ENCODE measurements at places on chromosomes 11 and 22. TPM values are rescaled to one million over a fixed set of nuclear protein-coding genes. Genes with fewer than 3 reads are reported as not detected.

SMC1B gene
- total RNA-seq, result 0.11 TPM

HIRA gene
- 18.6 TPM for total RNA-seq

GRCh38 chr22:46655861-46656608, 35.8 kb downstream of the GRAMD4 start:
- DNase-seq, result no peak

GRCh38 chr11:69316956-69317355, 23.0 kb downstream of the MYEOV start:
- no peak for DNase-seq

- DNase-seq, result no peak
Observed at GRCh38 chr11:82539669-82540068, 194.0 kb downstream of the FAM181B start.

BLID gene
- total RNA-seq, result 5.0 TPM

IGSF22 gene
- total RNA-seq, result 0.20 TPM

- no peak for DNase-seq
Observed at GRCh38 chr22:44965171-44965570, 44.6 kb downstream of the PHF21B start.

DNA sequence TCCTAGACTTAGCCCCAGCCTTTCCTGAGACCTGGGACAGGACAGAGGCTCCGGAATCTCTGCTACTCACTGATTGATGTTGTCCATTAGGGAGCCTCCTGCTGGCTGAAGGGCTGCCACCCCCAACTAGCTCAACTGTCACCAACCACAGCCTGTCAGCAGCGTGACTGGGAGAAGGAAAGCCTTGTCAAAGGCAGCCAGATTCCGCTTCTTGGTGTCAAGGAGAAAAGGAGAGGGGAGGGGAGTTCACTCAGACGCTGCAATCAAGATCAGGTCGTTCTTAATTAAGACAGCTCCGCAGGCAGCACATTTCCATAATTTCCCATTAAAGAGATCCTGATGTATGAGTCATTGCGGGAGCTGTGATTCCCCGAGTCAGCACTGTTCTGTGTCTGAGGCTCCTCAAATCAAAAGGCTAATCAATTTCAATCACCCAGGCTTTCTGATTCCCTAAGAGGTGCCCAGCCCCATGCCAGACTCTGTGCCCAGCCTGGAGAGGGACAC, 152.8 kb upstream of the ZBED5 start:
- DNase-seq, result peak; percentile 76

OR51M1 gene
- total RNA-seq, result not detected

WDR74 gene
- total RNA-seq, result 42.6 TPM

KLHDC7B gene
- 0.06 TPM for total RNA-seq

- no peak for DNase-seq
Observed at GRCh38 chr11:59960502-59961381, 3.1 kb upstream of the OOSP4A start.

DNA sequence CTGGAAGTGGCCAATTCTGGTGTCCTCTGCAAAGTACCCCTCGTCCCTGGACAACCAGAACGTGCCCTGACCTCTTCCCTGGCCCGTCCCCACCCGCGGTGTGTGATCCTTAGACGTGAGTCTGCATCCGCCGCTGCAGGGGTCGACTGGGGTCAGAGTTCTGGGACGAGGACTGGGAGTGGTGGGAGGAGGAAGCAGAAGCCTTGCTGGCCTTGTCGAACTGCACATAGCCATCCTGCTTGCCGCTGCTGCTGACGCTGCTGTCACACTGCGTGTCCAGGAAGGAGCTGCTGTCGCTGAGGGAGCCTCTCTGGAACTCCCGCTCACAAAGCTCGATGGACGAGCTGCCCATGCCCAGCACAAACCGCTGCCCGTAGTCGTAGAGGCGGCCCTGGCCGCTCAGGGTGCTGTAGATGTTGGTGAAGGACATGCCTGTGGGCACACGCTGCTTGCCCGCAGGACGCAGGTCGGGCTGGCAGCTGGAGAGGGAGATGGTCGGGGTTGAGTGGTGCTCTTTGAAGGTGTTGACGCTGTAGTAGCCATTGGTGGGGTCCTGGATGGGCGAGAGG, 69.1 kb downstream of the ST3GAL4 start:
- DNase-seq, result no peak

SAA1 gene
- not detected for total RNA-seq

OR2AT4 gene
- under 0.01 TPM for total RNA-seq

OR52N4 gene
- total RNA-seq, result not detected

- no peak for DNase-seq
Observed at GRCh38 chr11:27174021-27174420, 133.4 kb downstream of the BBOX1 start.

- no peak for DNase-seq
Observed at GRCh38 chr22:27113211-27113635, 455.8 kb downstream of the MIAT start.

Data from spinal cord (tissue), 10 donors.